Caco-2 (cell line): ENCODE measurements at places on chromosomes 16 and 17. TPM values are rescaled to one million over a fixed set of nuclear protein-coding genes. Genes with fewer than 3 reads are reported as not detected.

Gene HOXB3
- total RNA-seq, result 7.2 and 10.1 TPM in 2 replicates

Gene WRAP53
- total RNA-seq, result 13.6 and 15.2 TPM in 2 replicates

Gene ZFPM1
- 24.1 and 25.9 TPM in 2 replicates for total RNA-seq

Gene NTN3
- total RNA-seq, result 0.30 and 0.39 TPM in 2 replicates

DNA sequence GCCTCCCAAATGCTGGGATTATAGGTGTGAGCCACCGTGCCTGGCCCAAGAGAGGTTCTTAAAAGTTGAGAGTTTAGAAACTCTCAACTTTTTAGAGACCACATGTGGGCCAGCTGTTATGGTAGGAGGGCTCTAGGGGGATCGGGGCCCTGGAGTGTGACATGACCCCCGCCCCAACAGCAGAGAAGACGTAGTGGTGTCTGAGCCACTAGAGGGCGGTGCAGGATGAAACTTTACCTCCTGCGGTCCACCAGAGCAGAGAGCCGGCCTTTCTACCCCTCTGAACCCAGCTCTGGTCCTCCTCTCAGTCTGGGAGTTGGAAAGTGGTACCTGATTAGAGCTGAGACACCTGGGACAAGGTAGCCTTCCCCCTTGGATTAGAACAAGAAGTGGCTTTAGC is 7.4 kb downstream of the CDK5RAP3 start:
- H3K4me1 ChIP-seq, result no peaks in the 10 kb centered on the region
- DNase-seq, result peak; percentile 85
- H3K27me3 ChIP-seq, result no peaks in the 10 kb centered on the region
- H3K36me3 ChIP-seq, result peaks cover 32% of the 10 kb centered on the region

GRCh38 chr17:2190014-2190413 is 113.6 kb downstream of the SMG6 start:
- no peaks in the 10 kb centered on the region for H3K27me3 ChIP-seq
- no peaks in the 10 kb centered on the region for H3K4me1 ChIP-seq
- no peak overlapping the region for H3K27ac ChIP-seq
- H3K36me3 ChIP-seq, result no peaks in the 10 kb centered on the region; the same call in 1 of the 2 replicates
- H3K4me3 ChIP-seq, result no peak overlapping the region

GRCh38 chr16:63373744-63374143 is 1337.5 kb upstream of the CDH8 start:
- no peak overlapping the region for H3K4me3 ChIP-seq
- no peak for DNase-seq
- no peaks in the 10 kb centered on the region for H3K4me1 ChIP-seq

DNA sequence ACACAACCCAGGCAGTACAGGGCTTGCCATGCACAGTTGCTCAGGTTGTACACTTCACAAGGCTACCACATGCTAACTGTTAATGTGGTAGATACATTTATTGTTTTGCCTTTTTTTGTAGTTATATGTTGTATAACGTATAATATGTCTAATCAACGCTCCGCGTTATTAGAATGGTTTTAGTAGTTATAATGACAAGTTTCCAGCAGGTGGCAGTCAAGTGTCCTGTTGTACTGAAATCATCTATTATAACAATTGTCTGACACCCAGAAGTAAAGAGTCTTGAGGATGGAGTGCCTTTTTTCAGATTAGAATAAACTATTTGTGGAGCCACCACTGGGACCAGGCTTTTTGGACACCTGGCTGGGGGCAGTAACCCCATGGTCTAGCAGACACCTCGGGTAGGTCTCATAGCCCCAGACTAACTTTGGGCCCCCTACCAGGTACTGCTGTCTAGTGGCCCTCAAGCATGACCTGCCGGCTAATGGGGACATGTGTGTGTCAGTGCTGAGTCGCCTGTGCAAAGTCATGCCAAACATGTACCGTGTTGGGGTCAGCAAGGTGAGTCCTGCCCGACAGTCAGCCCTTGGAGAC is 32.8 kb downstream of the MYO15A start:
- no peak overlapping the region for H3K27ac ChIP-seq
- H3K27me3 ChIP-seq, result no peaks in the 10 kb centered on the region
- DNase-seq, result no peak

DNA sequence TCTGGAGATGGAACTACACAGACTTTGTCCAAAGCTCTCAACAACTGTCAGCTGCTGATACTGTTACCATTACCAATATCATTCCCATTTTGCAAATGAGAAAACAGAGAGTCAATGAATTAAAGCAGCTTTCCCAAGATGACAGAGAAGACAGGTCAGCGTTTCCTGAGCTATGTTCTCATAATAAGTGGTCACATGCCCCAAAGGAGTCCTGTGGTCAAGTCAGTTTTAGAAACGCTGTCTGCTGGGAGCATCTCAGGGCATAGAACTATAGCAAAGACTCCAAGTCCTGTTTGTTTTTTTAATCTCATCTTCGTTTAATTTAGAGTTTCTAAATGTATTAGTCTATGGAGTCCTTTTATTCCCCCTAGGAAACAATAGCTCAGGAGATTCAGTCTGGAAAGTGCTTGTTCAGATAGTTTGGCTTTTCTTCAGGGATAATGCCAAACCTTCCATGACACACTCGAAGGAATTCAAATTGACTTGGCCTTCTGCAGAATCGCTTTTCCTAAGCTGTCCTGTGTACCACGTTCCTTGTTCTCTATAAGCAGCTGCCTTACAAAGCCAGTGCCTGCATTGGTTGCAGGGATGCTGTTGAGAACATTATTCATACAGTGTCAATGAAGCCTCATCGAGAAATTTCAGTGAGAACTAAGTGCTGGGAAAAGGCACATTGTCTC is 12.1 kb downstream of the CCDC42 start:
- no peak overlapping the region for H3K4me3 ChIP-seq
- H3K27ac ChIP-seq, result no peak overlapping the region
- no peak for DNase-seq
- no peaks in the 10 kb centered on the region for H3K4me1 ChIP-seq
- no peaks in the 10 kb centered on the region for H3K27me3 ChIP-seq

GRCh38 chr17:50573866-50574611 is 13.5 kb downstream of the CACNA1G start:
- no peaks in the 10 kb centered on the region for H3K4me1 ChIP-seq
- no peaks in the 10 kb centered on the region for H3K36me3 ChIP-seq
- no peak for DNase-seq
- H3K27me3 ChIP-seq, result no peaks in the 10 kb centered on the region
- H3K27ac ChIP-seq, result no peak overlapping the region
- H3K4me3 ChIP-seq, result no peak overlapping the region

GRCh38 chr16:46884513-46885293 is 541 bp downstream of the GPT2 start:
- H3K27ac ChIP-seq, result peak overlapping the region; percentile 82
- H3K36me3 ChIP-seq, result 0 out of 2 replicates have a peak, but pooled peaks cover 3% of the 10 kb centered on the region
- peak overlapping the region; percentile 95 for H3K4me3 ChIP-seq
- H3K27me3 ChIP-seq, result no peaks in the 10 kb centered on the region
- no peak for DNase-seq
- H3K4me1 ChIP-seq, result peaks cover 49% of the 10 kb centered on the region

DNA sequence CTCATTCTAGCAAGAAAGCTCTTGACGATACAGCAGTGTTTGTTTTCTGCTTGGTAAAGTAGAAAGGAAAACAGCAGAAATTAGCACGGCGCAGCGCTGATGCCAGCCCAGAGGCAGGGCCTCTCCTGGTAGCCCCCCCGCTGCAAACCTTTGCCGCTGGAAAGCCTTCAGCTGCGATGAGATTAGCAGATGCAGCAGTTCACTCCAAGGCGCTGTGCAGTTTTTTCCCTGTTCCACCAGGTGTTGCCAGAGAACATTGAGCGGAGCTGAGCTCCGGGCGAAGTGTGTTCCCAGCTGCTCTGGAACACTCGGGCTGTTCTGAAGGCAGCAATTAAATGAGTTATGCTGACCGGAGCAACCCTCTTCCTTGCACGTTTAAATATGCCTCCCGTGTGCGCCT is 72.5 kb downstream of the RBFOX1 start:
- H3K36me3 ChIP-seq, result no peaks in the 10 kb centered on the region
- peak; percentile 50 for DNase-seq
- no peak overlapping the region for H3K27ac ChIP-seq
- H3K4me3 ChIP-seq, result no peak overlapping the region

DNA sequence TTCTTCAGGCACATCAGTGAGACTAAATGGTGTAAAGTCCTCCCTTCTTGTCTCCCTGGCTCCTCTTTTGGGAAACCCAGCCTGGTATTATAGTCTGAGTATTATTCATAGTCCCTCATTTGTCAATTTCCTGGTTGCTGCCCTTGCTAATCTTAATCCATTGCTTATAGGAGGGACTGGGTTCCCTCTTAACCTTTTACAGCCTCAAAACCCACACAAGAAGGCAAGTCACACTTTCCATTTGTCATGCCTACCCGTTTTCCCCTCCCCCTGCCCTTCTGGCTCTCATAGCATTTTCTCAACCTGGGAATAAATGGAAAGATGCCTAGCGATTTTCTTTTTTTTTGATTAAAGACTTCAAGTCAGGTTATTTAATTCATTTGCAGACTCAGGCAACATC is 124.8 kb downstream of the MAP2K6 start:
- H3K27ac ChIP-seq, result no peak overlapping the region
- no peaks in the 10 kb centered on the region; the same call in 1 of the 2 replicates for H3K4me1 ChIP-seq
- no peaks in the 10 kb centered on the region for H3K27me3 ChIP-seq
- no peak for DNase-seq
- no peak overlapping the region for H3K4me3 ChIP-seq

- no peak overlapping the region for H3K4me3 ChIP-seq
- no peaks in the 10 kb centered on the region for H3K27me3 ChIP-seq
- peak; percentile 85 for DNase-seq
- H3K36me3 ChIP-seq, result no peaks in the 10 kb centered on the region
- H3K27ac ChIP-seq, result no peak overlapping the region
Observed at GRCh38 chr16:66483689-66484452, 56.8 kb downstream of the BEAN1 start.

DNA sequence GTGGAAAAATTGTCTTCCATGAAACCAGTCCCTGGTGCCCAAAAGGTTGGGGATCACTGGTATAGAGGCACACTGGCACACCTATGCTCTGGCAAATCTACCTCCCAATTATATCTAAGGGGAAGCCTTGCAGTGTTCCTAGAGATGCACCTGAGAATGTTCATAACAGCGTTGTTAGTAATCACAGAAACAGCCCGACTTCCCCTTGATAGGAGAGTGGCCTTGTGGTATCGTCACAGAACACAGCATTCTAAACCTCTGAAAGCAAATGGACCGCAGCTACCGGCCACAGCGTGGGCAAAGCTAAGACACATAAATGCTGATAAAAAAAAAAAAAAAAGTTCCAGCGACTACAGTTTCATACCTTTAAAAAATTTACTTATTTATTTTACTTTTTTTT is 39.1 kb upstream of the ADGRG1 start:
- H3K27me3 ChIP-seq, result no peaks in the 10 kb centered on the region
- no peak overlapping the region for H3K27ac ChIP-seq
- H3K4me1 ChIP-seq, result peaks cover 10% of the 10 kb centered on the region
- H3K36me3 ChIP-seq, result no peaks in the 10 kb centered on the region
- DNase-seq, result no peak

GRCh38 chr16:65932350-65933072 is 434.0 kb upstream of the CDH5 start:
- H3K36me3 ChIP-seq, result no peaks in the 10 kb centered on the region
- no peak overlapping the region for H3K4me3 ChIP-seq
- H3K27ac ChIP-seq, result no peak overlapping the region
- no peaks in the 10 kb centered on the region for H3K4me1 ChIP-seq

GRCh38 chr17:28897769-28898526 is 415 bp upstream of the FLOT2 start:
- peaks cover 23% of the 10 kb centered on the region for H3K4me1 ChIP-seq
- no peak for DNase-seq
- H3K4me3 ChIP-seq, result peak overlapping the region; percentile 86
- H3K36me3 ChIP-seq, result no peaks in the 10 kb centered on the region; the same call in 1 of the 2 replicates

GRCh38 chr16:64445649-64446048 is 676.2 kb downstream of the CDH11 start:
- no peaks in the 10 kb centered on the region for H3K36me3 ChIP-seq
- H3K4me3 ChIP-seq, result no peak overlapping the region
- no peak for DNase-seq
- no peaks in the 10 kb centered on the region for H3K27me3 ChIP-seq

- no peaks in the 10 kb centered on the region; the same call in 1 of the 2 replicates for H3K36me3 ChIP-seq
- no peak overlapping the region for H3K4me3 ChIP-seq
- H3K4me1 ChIP-seq, result no peaks in the 10 kb centered on the region
- no peak overlapping the region for H3K27ac ChIP-seq
- no peaks in the 10 kb centered on the region for H3K27me3 ChIP-seq
Observed at GRCh38 chr16:4454623-4455022, 19.8 kb downstream of the NMRAL1 start.
